PC-3 (cell line): ENCODE measurements at places on chromosomes 7 and 10.

DNA sequence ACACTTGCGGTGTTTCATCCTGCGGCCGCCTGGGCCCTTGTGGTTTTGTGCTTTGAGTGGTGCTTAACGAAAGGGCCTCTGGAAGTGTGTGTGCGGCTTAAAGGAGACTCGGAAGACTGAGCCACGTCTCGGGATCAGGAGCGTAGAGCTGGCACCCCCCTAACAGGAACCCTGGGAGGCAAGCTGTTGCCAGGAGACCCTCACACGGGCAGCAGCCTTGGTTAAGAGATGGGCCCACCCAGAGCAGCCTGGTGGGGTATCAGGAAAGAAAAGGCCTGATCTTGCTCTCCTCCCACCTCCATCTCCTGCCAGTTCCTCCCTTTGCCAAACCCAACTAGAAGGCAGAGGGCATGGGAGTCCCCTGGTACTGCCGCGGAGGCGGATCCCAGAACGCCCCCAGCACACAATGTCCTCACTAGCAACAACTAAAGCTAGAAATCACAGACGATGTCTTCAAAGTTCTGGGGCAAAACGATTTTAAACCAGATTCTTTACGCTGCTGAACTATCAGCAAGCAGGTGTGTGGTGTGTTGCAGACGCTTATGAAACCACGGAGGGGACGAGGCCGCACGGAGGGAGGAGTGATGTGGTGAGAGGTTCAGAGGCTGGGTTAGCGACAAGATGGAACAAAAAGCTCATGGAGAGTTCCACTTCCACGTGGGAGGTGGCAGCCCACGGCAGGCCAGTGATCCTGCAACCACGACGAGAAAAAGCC, 67.0 kb upstream of the INPP5A start:
- DNase-seq: no peak

GRCh38 chr7:135995748-135996147, 18.6 kb upstream of the MTPN start:
- peak; percentile 40 for DNase-seq

- DNase-seq: no peak
Observed at GRCh38 chr10:63683223-63683622, 162.0 kb downstream of the REEP3 start.

DNA sequence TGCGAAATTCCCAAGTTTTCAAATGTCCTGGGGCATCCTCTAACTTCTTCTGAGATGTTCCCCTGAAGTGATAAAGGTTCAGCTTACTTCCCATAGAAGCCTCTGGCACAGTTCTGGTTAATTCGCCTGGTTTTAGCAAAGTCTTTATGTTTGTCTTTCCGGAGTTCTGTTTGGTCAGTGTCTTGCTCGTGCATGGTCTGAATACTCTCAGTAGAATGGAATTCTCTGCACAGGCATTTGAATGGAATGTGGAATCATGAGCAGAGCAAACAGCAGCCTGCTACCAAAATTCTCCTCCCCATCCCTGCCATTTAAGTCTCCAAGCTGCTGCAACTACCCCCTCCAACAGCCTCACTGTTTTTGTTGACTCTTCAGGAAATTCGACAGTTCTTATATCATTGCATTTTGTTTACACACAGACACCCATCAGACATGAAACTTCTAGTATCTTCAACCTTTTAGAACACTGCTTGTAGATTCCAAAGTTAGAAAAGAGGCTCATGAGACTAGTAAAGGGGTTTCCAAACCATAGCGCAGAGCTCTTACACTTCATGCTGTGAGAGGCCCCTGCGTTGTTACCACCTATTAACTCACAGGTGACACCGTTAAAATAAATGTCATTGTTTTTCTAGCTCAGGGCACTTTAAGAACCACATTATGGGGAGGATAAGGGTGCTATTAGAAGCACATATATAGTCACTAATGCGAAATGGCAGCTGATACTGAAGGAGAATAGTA, 129.7 kb downstream of the PLCE1 start:
- DNase-seq: peak; percentile 90

- DNase-seq: no peak
Observed at GRCh38 chr7:90675982-90676381, 79.9 kb downstream of the CDK14 start.

- DNase-seq: peak; percentile 36
Observed at GRCh38 chr10:3761021-3761686, 23.9 kb downstream of the KLF6 start.

DNA sequence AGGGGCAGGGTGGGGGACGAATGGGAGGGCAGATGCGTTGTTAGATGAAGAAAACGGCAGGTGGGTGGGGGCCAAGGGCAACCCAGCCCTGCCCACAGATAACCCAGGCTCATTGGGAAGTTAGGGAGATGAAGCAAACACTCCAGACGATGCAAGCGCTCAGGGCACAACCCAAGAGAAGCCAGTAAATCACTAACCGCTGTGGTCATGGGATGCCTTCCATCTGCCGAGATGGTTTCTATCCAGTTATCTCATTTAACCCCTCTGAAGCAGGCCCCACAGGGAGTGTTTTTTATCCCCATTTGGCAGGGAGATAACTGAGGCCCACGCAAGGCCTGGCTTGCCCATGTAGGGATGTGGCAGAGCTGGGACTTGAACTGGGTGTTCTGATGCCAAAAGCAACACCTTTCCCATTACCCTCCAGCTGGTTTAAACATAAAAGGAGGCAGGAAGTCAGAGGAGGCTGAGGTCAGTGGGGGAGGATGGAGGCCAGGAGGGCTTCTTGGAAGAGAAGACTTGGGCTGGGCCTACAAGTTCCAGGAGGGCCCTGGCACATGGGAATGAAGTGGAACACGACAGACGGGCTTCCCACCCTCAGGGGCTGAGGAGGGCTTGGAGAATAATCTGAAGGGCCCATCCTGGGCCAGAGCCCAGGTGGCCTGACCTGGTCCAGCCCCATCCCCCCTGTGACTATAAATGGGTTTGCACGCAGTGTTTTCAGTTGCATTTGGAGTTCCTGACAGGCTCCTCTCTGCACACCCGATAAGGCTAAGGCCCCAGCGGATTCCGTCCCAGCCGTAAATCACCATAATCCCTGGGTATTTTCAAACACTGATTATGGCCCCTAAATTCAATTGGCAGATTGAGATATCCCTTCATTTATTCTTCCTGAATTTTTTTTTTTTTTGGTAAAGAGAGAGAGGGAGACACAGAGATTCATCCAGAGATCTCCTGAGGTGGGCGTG, 80.9 kb downstream of the NEURL1 start:
- DNase-seq: no peak

DNA sequence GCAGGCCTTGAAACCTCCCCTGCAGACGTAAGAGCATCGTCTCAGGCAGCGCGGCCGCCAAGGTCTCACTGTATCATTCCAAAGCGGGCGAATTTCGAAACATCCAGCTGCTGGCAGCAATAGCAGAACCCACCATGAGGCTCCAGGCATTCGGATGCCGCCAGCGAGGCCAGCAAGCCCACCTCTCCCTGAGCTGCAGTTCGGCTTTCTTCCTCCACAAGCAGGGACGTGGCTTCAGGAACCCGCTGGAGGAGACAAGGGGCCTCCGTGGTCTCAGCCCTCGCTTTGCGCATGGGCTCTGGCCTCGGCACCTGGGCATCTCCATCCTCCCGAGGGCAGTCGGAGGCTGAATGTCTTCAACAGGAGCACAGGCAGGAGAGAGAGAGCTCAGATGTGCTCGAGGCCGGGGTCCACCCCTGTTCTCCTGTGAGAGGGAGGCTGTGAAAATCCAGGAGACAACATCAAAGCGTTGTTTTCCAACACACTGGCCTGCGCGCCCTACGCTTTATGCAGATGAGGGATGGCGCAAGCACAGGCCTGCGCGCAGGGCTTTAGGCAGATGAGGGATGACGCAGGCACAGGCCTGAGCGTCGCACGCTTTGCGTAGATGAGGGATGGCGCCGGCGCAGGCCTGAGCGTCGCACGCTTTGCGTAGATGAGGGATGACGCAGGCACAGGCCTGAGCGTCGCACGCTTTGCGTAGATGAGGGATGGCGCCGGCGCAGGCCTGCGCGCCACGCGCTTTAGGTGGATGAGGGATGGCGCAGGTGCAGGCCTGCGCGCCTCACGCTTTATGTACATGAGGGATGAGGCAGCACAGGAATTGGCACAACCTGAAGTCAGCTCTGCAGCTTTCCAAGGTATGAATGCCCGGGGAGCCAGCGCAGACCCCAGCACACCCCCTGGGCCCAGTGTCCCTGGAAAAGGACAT, 103.2 kb downstream of the WDR37 start:
- no peak for DNase-seq

DNA sequence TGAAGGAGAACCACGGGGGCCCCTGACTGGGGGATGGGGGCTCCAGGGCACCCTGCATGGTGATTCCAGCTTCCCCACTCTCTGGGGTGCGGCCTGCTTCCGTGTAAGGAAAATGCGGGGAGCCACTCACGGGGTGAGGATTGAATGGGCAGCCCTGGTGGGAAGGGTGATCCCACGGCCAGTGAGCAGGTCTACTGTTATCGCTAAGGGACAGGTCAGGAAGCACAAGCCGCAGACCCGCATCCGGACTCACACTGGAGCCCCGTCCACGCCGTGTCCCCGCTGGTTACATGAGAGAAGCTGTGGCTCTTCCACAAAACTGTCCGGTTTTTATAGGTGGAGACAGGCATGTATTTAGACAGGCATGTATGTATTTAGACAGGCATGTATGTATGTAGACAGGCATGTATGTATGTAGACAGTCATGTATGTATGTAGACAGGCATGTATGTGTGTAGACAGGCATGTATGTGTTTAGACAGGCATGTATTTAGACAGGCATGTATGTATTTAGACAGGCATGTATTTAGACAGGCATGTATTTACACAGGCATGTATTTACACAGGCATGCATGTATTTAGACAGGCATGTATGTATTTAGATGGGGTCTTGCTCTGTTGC, 5.7 kb downstream of the PSMG3 start:
- DNase-seq: no peak

DNA sequence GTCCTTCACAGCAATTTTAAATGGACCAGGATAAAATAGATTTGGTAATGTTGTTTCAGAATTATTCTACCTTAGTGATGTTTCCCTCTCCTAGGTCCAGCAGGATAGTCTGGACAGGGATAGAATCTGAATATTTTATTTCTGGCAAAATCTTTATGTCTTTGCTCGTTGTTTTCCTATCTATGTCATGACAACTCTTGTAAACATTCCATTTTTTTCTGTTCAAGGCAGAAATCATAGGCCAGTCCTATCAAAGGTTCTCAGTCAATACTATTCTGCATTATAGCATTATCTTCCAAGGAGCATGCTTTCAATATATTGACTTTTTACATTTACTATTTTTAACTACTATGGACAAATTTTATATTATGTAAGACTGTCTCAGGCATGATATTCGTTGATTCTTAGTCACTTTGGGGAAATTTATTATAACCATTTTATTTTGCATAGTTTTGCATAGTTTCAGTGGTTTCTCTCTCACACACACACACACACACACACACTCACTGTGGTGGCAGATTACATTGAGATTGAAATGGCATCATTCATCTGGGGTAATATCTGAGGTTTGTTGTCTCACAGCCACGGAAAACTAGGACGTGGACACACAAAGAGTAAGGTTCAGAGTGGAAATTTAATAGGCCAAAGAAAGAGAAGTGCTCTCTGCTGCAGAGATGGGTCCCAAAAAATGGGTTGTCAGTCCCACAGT, 17.2 kb downstream of the TAS2R60 start:
- DNase-seq: no peak

- peak; percentile 89 for DNase-seq
Observed at GRCh38 chr7:55065079-55065478, 46.3 kb downstream of the EGFR start.

GRCh38 chr10:22727112-22727511, 12.7 kb upstream of the PIP4K2A start:
- DNase-seq: no peak

DNA sequence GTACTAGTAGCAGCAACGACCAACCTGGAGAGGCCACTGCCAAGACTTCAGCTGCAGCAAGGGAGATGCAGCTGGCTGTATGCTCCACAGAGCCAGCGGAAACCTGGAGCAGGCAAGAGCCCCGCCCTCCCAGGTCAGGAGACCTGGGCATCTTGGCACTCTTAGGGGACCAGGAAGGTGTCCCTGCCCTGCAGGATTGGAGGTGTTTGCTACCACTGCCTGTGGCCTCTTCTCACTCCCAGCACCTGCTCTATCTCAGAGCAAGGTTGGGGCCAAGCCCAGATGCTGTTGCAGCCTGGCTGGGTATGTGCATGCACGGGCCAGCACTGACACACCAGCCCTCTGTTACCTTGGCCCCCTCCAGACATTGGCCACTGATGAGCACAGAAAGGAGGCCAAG, 1512.8 kb downstream of the REEP3 start:
- DNase-seq: no peak

DNA sequence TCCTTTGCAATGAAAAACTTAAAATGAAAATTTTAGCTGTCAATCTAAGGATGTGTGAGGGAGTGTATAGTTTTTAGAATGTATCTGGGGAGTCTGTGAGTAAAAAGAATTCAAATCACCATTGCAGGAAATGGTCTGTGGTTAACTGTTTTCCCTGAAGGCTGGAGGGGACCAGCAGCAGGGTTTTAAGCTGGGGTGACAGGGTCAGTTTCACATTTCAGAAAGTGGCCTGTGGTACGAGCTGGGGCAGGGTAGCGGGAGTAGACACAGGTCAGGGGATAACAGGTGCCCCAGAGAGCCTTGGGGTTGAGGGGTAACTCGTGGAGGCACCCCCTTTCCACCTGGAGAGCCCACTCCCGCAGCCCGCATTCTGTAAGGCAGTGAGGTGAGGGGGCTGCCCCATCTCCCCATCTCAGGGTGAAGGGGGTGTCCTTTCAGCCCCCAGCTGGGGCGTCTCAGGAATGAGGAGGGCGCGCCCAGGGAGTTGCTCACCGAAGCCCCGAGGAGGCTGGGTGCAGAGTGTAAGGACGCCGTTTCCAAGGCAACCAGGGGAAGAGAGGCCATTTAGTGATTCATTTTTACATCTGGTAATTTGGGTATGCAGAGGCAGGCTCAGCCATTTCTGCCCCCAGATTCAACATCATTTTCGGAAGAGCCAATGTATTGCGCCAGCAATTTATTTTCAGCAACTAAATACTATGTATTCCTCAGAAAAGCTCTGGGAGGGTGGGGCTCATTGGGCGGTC, 168.9 kb downstream of the SLIT1 start:
- no peak for DNase-seq

GRCh38 chr10:65346466-65346865, 1579.4 kb upstream of the LRRTM3 start:
- DNase-seq: no peak

DNA sequence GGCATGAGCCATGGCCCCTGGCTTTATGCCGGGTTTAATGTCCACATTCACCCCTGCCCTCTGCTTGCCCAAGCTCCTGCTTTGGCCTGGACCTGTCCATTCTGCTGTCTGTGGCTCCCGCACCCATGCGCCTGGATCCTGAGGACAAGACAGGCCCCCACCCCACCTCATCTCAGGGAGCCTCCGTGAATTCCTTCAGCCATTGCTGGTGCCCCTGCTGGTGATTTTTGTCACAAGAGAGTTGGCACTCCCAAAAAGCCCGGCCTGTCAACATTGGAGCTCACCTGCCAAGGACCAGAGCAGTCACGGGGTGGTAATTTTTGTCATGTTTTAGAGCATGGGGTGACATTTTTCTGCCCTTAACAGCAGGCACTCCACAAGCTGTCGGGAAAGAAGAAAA, 127.5 kb upstream of the PLXNA4 start:
- no peak for DNase-seq

- no peak for DNase-seq
Observed at GRCh38 chr10:98642281-98642680, 195.5 kb upstream of the HPS1 start.

- DNase-seq: peak; percentile 1
Observed at GRCh38 chr10:131451407-131452015, 140.0 kb upstream of the TCERG1L start.

GRCh38 chr7:143408686-143409561, at the start of gene EPHA1:
EPHA1 (minus strand) TSS chr7:143408856; CDS start chr7:143408805, 51 bp downstream.
- DNase-seq: peak; percentile 88
